ENCODE measurements at places on chromosomes 12 and 14.

GRCh38 chr14:49945448-49946319, 52.8 kb downstream of the ARF6 start:
- DNase-seq = no peak

GRCh38 chr12:55631733-55632132, 5.0 kb upstream of the OR10P1 start:
- no peak for DNase-seq

- DNase-seq = no peak
Measured at GRCh38 chr12:96356831-96357230, 43.4 kb downstream of the CDK17 start.

DNA sequence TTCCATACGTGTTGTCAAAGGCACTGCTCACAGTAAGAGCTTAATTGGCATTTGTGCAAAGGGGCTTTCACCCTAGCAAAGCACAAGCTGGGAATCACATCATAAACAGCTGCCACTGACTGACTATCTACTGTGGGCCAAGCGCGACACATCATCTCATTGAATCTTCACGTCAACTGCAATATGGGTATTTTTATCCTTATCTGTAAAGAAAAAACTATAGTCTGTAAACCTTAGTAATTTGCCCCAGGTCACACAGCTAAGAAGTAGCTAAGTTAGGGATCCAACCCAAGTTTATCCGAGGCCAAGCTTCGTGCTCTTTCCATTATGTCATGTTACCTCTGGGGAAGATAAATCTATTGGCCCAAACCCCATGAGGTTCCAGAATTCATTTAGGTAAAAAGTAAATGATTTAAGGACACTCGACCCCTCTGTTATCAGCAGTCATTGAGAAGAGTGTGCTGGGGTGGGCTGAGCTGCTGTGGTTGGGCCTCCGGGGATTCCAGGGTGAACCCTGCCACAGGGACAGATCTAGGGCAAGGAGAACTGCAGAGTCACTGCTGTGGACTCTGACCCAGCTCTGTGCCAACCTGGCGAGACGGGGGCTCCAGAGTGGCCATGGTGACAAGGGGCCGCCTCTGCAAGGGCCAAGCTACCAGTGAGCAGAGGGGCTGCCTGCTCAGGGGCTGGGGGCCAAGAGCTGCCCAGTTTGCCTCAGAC, 27.6 kb downstream of the NCKAP5L start:
- no peak for DNase-seq

- peak; percentile 86 for DNase-seq
Measured at GRCh38 chr12:124927201-124928094, 13.0 kb upstream of the UBC start.

- no peak for DNase-seq
Measured at GRCh38 chr12:88248606-88249005, 106.5 kb downstream of the TMTC3 start.

- DNase-seq = no peak
Measured at GRCh38 chr14:61132336-61132735, 148.8 kb downstream of the TMEM30B start.

DNA sequence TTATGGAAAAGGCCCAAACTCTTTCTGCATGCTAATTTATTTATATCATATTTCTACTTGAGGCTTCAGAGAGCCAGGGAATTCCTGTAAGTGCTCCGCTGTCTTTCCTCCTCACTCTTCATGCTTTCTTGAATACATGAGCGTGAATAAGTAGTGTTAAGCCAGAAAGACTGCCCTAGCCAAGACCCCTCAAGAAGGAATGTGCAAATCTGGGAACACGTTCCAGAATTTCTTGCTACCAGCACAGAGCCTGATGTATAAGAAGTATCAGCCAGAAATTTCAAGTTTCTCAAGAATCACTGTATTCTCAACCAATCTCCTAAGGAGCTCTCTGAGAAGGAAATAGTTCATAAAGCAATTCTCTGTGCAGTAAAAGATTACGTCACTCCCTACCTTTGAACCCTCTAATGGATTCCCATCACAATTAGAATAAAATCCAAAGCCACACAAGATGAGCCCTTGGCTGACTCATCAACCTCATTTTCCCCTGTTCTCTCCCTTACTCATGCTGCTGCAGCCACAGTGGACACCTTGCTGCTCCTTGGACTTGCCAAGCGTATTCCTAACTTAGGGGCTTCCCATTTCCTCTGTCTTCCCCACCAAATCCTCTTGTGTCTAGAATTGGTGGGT, 6.9 kb upstream of the TSPAN8 start:
- no peak for DNase-seq

GRCh38 chr12:94760786-94761185, 110.4 kb upstream of the TMCC3 start:
- DNase-seq = no peak

DNA sequence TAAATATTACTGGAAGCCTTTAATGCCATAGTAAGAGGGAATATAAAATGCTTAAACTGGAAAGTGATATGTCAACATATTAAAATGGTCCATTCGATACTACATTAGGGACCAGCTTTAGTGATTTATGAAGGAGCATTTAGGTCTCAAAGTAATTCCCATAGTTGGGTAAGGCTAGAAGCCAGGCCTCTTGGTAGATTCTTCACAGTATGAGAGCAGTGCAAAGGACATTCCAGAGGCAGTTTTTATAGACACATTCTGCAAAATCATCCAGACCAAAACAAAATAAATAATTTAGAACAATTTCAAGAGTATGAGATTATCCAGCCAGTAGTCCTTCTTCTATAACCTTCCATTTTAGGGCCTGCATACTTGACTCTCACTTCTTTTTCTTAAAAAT, 142.6 kb upstream of the PDZRN4 start:
- DNase-seq = no peak

- DNase-seq = no peak
Measured at GRCh38 chr14:51743588-51744000, 91.9 kb downstream of the FRMD6 start.

DNA sequence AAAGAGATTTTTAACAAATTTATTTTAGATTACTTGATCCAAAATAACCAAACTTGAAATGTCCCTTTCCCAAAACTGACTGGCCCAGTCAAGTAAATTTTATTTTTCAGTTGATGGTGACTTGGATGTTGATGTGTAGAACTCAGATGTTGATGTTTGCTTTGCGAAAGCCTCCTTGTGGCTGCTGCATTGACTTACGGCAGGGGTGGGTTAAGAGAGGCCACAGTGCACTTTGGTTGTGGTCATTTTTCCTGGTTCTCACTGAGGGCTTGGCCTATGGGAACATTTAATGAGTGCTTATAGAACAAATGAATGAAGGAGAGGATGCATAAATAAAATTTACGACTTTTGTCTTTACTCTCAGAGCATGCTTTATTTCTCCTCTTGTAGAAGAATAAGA, 52.6 kb downstream of the SLCO1B3 start:
- no peak for DNase-seq

GRCh38 chr12:26740991-26741390, 92.0 kb downstream of the ITPR2 start:
- no peak for DNase-seq

DNA sequence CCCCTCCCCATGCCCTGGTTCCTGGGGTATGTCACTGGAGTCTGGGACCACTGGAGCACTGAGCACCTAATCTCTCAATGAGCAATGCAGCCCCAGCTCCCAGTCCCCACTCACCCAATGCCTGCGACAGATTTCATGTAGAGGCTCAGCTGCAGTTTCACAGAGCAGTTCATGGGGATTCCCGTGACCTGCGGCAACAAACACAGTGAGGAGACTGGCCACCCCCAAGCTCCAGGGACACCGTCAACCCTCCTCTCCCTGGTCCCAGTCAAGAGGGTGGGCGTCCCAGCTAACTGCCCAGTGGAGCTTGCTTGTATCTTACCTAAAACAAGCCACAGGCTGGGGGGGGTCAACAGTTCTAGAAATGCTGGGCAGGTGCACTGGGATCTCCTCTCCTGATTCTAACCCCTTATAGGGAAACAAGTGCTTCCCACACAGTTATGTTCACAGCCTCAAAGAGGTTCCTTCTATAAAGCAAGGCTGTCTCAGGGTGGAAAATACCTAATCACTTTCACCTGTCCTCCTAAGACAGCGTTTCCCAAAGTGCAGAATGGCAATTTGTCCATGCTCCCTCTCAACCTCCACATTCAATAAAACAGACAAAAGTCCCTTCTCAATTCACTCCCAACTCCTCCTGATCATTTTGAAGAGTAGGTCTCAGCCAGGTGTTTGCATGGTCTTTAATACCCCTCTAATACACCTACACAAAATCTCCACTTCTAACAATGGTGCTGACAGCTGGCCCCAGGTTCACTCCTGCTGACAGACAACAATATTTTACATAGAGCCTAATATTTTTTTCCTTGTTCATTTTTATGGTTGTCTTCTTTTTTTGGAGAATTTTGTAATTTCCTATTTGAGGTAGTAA, 68.3 kb downstream of the SCARB1 start:
- DNase-seq = no peak

DNA sequence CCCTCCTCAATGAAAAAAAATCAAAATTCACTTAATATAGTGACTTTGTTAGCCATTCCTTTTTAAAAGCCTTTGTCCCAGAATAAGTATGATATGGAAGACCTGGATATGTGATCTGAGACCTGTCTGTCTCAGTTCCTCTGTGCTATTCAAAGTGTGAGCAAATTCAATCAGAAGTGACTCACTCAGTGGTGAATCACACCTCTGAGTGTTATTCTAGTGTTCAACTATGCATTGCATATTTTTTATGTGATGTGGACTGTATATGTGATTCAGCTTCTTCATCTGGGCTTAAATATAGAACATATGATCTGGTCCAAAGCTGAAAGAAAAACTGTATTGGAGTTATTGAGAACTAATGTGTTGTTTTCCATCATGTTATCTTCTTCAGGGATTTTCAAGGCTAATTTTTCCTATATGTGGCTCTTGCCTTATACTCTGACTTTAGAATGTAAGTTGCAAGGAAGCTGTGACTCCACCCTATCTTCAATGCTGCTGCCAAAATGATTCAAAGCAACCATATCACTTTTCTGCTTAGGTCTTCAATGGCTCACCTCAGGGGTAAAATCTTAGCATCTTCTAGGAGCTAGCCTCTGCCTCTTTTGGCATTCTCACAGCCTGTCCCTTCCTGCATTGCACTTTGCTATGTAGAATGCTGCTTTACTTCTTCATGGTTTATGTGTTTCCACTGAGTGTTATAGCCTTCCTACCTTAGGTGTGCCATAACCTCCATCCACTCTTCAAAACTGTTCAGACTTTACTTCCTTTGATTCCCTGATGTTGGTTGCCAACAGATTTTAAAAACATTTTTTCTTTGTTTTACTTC, 169.8 kb downstream of the OTOGL start:
- DNase-seq = no peak

- no peak for DNase-seq
Measured at GRCh38 chr12:124308741-124309140, 13.8 kb downstream of the RFLNA start.

DNA sequence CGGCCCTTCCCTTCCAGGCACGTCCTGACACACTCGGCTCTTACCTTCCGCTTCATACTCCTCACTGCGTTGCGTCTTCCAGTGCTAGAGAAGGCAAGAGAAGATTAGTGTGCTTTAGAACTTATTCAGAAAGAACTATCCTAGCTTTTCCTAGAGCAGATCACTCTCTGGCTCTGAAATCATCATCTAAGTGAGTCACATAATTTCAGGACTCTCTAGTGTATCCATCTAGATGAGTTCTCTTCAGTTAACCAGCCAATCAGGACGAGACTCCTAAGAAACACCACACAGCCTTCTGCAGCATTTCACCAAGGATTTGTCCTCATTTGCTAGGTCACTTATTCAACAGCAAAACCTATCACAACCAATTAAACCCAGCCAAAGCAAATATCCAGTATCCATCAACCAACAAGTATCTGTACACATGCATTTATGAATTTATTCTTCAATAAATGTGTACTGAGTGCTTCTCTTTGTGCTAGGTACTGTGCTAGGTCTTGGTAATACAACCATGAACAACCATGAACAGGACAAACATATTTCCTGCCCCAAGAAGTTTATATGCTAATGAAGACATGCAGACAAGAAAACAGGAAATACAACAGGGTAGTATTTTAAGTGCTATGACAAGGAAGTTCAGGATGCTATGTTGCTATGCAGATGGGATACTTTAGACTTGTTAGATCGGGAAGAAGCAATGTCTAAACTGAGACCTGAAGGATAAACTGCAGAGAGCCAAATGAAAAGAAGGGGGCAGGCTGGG, 52.1 kb downstream of the NIN start:
- no peak for DNase-seq

DNA sequence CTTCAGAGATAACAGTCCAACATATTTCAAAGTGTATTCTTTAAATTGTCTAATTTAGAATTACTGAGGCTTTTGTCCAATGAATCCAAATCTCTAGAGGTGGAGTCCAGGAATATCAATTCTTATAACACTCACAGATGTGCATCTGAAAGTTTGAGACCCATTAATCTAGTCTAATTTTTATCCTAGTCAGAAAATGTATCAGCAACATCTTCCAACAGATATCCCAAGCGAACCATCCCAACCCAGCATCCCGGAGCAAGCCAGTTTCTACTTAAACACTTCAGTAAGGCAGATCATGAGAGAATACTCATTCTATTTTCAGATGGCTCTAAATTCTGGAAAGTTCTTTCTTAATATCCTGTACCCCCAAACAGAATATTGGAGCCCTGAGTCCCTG, 113.5 kb downstream of the BBS10 start:
- no peak for DNase-seq

DNA sequence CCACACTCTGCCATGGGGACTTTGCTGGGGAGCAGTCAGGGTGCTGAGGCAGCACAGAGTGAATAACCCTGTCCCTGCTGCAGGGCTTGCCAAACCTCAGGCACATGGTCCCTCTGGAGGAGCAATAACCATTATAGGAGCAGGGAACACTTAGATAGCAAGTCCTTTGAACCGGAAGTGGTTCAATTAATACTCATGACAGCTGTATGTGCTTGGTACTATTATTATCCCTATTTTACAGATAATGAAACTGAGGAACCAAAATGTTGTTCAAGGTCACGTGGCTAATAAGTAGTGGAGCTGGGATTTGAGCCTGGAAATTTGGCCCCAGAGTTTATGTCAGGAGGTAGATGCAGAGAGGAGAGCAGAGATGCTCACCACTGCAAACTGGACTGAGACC, 49.0 kb downstream of the RFX4 start:
- no peak for DNase-seq

- DNase-seq = no peak
Measured at GRCh38 chr12:113735131-113735530, 231.0 kb downstream of the RBM19 start.

GRCh38 chr14:53663709-53664108, 292.9 kb downstream of the BMP4 start:
- no peak for DNase-seq

DNA sequence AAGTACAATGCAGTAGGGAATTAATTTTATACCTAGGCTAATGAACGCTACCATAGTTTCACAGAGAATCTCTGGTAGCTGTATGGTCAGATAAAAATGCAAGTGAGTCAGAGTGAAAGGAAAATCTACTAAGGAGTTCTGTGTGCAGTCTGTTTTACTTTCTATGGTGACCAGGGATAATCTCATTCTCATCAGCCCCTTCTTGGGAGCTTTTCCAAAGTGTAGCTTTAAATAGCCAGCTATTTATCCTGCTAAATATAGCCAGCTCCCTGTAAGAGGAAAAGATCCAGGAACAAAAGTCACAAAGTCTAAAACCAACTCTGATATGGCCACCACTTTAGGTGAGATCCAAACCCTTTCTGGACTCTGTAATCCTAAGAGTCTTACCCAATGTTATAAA, 75.5 kb downstream of the TMEM116 start:
- no peak for DNase-seq

All from forelimb muscle (tissue), 1 donor.